ENCODE measurements at places on chromosomes 16 and 17.

GRCh38 chr16:51159865-51160264, 8.8 kb upstream of the SALL1 start:
- no peak for DNase-seq

DNA sequence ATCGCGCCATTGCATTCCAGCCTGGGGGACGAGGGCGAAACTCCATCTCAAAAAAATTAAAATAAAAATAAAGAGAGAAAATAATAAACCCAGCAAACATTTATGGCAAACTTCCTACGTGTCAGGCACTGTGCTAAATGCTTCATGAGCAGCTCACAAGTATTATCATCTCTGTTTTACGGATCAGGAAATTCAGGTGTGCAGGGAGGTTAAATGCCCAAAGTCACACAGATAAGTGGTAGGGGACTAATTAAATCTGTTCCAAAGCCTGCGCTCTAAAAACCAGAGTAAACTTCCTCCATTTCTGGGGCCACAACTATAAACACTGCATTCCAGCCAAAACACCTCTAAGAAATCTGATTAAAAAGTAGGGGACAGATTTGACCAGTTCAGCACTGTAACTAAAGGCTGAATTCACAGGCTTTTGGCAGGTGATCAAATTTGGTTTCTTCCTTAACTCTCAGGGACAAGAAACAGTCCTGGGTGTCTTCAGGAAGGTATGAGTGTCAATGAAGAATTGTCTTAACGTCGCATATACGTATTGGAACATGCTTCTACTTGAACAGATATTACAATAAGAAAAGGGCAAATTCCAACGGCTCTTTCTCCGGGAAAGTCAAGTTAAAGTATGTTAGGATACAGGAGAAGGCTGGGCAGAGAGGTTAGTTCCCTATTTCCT, 996 bp downstream of the STRADA start:
- no peak for DNase-seq

DNA sequence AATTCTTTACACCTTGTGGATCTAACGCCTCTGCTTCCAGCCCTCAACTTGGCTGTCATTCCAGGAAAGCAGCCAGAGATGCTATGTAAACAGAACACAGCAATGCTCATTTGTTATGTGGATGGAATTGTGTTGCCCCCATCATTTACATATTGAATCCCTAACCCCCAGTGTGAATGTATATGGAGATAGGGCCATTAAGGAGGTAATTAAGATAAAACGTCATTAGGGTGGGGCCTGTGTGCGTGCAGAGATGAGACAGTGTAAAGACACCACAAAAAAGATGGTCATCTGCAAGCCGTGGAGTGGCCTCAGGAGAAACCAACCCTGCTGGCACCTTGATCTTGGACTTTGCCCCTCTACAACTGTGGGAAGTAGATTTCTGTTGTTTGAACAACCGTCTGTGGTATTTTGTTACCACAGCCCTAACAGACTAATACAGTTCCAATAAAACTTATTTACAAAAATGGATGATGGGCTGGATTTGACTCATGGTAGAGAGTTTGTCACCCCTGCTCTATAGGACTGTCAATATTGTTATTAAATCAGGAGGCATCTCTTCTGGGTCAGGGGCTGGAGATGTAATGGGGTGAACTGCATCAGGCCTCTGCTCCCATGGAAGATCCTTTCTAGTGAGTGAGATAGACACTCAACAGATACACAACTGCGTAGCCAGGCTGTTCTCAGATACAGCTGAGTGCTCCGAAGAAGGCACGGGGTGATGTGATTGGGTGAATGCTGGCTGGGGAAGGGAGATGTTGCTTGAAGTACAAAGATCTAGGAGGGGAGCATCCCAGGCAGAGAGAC, 339.0 kb downstream of the SNX29 start:
- no peak for DNase-seq

DNA sequence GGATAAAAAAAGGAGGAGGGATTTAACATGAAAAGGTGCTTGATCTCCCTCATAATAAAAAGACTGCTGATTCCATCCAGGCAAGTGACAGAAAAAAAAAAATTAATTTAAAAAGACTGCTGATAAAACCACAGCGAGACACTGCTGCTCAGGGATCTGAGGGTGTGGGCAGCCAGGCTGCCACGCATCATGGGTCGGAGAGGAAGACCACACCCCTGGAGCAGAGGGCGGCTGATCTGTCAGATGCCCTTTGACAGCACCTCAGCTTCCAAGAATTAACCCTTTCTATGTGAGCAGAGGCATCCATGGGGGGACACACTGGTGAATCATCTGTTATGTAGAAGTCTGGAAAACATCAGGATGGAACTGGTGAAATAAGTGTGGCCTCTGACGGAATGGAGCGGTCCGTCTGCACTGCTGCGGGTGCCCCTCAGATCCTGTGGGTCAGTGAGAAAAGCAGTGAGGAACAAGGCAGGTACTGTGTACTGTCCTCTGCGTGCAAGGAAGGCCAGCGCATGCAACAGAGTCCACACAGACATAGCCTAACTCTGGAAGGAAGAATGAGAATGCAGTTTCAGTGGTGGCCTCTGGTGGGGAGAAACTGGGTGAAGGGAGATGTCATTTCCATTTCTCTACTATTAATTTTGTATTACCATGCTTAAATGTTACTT, 19.8 kb downstream of the MAPT start:
- DNase-seq: no peak

GRCh38 chr17:55454906-55455474, 33.4 kb upstream of the MMD start:
- DNase-seq: no peak

DNA sequence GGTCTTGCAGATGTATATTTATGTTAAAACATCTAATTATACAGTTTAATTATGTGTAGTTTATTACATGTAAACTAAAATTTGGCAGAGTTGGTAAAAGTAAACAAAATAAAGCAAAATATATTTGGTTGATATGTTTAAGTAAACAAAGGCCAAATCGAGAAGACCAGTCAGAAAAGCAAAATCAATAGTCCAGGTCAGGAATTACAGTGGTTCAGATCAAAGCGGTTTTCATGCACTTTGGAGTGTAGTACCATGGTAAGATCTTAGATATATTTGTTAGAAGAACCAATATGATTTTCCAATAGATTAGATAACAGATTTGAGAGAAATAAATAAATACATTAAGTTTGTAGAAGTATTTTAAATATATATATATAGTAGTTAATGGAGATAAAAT, 1421.6 kb upstream of the CDH8 start:
- no peak for DNase-seq

DNA sequence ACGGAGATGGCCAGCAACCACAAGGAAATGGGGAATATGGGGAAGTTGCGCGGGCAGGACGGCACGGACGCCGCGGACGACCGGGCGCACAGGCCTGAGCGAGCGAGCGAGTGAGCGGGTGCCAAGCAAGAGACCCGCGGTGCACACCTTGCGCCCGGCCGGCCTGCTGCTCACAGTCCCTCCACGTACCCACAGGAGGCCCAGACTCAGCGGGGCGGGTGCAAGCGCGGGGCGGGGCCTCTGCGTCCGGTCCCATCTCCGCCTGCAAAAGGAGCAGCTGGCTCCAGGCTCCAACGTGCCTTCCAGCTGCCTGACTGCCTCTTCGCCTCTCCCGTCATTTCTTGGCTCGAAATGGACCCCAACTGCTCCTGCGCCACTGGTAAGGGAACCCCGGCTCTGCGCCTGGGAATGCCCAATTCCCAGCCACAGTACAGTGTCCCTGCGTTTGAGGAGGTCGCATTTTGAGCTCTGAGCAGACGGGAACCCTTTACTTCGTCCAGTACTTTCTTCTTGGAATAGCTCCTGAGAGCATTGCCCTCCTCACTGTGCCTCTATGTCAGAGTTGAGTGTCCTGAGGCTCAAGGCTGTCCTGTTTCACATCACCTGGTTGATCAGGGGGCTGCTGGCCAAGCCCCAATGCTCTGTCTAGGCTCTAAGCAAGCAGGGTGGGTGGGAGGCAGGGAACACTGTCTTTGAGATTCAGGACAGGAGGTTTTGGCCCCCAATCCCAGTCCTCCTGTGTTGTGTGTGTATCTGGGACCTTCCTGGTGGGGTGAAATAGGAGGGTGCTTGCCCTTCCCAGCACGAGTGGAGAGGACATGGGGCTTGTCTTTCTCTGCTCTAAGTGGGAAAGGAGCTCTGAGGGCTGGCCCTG, 8.1 kb upstream of the MT1E start:
- no peak for DNase-seq

- DNase-seq: no peak
Observed at GRCh38 chr16:48378836-48379235, 6.4 kb downstream of the SIAH1 start.

DNA sequence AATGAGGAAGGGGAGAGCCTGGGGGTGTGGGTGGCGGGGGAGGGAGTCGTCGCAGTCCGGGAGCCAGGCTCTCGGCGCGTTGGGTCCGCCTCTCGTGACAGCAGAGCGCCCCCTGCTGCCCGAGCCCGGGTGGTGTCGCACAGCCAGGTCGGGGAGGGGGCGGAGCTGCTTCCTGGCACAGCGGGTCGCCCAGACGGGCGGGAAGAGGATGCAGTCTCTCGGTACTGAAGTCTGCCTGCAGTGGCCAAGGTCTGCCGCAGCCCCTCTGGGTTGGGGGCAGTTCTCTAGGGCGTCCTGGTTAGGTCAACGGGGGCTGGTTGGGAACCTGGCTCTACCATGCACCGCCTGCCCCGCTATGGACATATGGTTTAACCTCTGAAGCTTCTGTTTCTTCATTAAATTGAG, 38.2 kb upstream of the CCDC182 start:
- DNase-seq: no peak

DNA sequence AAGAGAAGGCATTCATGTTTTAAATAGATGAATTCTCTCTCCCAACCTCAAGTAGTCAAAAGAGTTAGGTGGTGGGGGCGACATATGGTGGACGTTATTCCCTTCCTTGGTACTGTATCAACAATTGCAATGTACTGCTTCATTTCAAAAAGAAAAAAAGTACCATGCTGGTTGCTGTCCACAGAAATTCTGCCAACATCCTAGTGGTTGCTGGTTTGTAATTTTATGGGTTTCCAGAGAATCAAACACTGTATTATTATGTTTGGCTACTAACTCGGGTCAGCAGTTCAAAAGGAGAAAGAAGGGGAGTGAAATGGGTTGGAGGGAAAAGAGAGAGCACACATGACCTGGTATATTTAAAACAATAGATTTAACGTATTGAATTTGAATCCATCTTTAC, 61.1 kb upstream of the KCNJ16 start:
- no peak for DNase-seq

GRCh38 chr16:50274326-50275097, 8.2 kb downstream of the ADCY7 start:
- DNase-seq: no peak

GRCh38 chr17:63365366-63366240, 80.5 kb downstream of the CYB561 start:
- DNase-seq: no peak

Measured in cortex of kidney (tissue), 1 donor.